ENCODE measurements at places on chromosomes 11 and 22.

DNA sequence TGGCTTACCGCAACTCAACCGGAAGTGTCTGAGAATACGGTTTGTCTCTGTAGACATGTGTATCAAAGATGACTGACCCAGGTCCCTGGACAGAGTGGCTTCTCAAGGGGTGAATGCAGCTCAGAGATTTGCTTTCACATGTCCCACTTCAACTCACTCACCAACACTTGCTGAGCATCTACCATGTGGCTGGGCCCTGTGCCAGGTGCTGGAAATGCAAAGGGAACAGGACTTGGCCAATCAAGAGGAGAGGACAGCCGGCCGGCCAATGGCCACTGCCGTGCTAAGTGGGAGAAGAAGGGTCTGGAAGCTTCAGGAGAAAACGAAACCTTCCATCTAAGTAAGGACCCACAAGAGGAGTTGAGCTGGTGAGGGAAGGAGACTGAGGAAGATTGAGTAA, 151.3 kb downstream of the CEP164 start:
- DNase-seq, result no peak

- no peak for DNase-seq
These were observed 34.8 kb upstream of the TTC12 start for GRCh38 chr11:113279591-113279990.

DNA sequence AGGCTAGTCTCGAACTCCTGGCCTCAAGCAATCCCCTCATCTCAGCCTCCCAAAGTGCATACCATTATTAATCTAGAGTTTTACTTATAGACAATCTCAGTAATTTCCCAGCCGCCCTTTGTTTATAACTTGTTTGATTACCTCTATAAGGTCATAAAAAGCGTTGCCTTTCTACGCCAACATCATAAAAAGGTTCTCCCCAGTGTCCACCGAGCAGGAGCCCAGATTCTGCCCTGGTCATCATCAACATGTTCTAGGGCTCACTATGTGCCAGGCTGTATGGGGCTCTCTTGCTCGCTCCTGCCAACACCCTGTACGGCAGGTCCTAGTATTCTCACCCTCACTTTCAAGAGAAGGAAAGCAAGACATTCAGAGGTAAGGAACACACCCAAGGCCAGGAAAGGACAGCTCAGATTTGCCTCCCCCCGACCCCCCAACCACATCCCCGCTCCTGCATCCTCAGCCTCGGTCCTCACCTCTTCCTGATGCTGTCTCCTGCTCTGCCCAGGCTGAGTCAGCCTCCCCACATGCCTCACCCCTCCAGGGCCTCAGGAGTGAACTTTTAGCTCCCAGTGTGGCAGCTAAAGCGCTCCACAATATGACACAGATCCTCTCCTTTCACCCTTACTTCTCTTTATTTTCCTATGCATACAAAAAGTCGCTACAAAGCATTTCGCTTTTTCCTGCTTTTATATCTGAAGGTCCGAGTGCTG, 14.3 kb downstream of the ARFGAP3 start:
- no peak for DNase-seq

DNA sequence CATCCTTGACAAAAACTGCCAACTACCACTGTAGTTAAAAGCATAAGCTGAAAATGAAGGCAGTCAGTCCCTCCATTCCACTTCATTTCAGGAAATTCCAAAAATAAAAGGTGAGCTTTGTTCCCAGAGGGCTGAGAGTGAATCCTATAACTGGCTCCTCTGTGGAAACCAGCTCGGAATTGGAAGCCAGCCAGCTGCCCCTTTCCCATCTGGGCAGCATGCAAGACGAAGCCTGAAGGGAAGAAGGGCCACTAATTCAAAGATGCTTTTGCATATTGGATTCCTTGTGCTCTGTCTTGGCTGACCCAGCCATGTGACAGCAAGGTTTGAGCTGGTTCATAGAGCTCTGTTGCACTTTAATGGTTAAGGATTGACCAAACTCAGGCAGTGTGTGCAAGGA, 83.4 kb downstream of the ALX4 start:
- DNase-seq, result no peak

- DNase-seq, result no peak
These were observed 61.0 kb downstream of the C22orf31 start for GRCh38 chr22:29000641-29001040.

DNA sequence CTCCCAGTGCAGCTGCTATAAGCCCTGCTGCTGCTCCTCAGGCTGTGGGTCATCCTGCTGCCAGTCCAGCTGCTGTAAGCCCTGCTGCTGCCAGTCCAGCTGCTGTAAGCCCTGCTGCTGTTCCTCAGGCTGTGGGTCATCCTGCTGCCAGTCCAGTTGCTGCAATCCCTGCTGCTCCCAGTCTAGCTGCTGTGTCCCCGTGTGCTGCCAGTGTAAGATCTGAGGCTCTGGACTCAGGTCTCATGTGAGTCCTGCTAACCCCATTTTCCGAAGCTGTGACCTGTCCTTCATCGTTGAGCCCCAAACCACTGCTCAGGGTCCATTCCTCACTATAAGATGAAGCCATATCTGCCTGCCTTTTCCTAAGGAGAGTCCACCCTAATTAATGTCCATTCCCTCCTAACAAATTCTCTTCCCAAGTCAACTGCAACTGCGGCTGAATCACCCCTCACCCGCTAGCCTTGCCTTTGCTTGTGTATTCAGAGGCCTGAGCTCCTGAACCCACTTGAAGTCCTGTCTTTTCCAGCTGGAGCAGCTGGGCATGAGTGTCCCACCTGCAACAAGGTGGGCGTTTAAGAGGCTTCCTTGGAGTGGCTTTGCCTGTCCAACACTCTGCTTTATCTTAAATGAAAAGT, 626 bp downstream of the KRTAP5-7 start:
- DNase-seq, result no peak

GRCh38 chr11:19714387-19715363, 2.0 kb downstream of the NAV2 start:
- no peak for DNase-seq

DNA sequence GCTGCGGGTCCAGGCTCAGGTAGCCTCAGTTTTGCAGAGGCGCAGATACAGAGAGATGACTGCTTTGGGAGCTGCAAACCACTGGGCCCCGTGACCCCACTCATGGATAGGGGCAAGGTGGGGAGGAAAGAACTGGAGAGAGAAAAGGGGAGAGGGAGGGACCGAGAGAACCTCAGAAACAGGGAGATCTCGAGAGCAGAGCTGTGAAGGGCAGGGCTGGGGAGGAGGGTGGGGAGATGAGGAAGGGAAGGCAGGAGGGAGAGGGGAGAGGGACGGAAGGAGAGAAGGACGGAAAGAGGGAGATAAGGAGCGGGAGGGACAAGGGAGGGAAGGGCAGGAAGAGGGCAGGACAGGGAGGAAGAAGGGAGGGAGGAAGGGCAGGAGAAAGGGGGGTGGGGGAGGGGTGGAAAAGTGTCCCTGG, 46.3 kb downstream of the IGLL1 start:
- no peak for DNase-seq

DNA sequence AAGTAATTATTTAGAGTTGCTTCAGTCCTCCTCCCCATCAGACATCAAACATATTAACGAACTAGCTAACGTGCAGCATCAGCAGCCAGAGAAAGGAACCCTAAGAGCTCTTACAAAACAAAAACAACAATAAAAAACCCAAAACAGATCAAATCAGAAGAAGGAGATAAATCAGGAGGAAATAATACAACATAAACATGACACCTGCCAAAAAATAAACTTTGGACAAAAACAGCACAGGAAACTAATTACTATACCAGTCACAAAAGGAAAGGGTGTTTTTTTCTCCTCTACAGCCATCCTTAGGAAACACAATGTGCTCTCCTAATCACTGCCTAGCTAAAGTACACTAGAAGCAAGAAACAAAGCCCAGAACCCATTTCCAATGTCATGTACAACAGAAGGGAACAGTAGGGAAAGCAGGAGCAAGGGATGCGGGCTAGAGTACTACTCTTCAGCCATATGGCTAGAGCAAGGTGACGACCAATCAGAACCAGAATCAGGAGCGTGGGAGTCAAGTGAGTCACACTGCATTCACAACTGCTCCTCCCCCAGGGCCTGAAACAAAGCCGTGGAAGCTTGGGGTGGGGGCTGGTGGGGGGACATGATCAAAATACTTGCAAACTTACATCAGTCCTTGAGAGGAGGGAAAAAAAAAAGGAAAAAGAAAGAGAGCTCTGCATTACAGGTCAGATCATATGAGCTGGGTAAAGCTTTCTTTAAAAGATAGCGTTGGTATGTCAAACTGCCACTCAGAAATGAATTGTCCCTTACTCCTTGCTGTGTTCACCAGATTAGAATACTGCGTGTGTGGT, 60.4 kb downstream of the LARGE2 start:
- DNase-seq, result no peak

DNA sequence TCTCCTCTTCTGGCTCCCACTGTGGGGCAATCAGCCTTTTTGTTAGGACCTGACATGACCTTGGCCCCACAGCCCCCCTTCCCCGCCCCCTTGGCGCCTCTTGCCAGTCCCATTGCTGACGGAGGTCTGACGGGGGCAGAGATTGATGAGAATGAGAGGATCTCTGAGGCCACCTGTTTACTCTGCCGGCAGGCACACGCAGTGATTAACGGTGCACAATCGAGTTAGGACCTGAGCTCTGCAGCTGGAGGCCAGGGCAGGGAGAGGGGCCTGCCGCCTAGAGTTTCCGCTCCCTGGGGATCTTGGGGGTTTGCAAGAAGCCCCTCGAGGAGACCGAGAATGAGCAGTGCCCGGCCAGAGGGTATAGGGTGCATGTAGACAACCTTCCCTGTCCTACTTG, 6.8 kb upstream of the CHRM1 start:
- DNase-seq, result no peak

- DNase-seq, result no peak
These were observed 1269.2 kb downstream of the LRRC4C start for GRCh38 chr11:40190294-40190693.

DNA sequence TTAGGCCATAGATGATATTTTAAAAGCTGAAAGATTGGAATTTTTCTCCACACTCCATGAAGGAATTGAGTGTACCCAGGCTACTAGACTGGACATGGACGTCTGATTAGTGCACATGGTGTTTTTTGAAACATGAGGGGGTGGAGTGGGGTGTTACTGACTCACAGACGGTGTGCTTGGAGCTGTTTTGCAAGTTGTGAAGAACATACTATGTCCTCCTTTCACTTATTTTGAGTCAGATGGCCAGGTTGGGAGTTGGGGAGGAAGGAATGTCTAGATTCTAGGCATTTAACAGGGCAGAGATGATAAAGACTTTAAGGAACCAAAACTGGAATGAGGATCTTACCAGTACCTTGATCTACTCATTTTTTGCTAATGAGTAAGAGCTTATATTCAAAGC, 158.1 kb upstream of the MTNR1B start:
- no peak for DNase-seq

- DNase-seq, result no peak
These were observed 11.8 kb upstream of the RAPSN start for GRCh38 chr11:47460571-47461235.

- no peak for DNase-seq
These were observed 57.0 kb downstream of the TENM4 start for GRCh38 chr11:79383874-79384273.

All from esophagus squamous epithelium (tissue), 5 donors.